ENCODE measurements at places on chromosomes 7 and 10. TPM values are rescaled to one million over a fixed set of nuclear protein-coding genes. Genes with fewer than 3 reads are reported as not detected.

GRCh38 chr7:106552645-106553445, 108.1 kb downstream of the CCDC71L start:
- no peak for DNase-seq

DNA sequence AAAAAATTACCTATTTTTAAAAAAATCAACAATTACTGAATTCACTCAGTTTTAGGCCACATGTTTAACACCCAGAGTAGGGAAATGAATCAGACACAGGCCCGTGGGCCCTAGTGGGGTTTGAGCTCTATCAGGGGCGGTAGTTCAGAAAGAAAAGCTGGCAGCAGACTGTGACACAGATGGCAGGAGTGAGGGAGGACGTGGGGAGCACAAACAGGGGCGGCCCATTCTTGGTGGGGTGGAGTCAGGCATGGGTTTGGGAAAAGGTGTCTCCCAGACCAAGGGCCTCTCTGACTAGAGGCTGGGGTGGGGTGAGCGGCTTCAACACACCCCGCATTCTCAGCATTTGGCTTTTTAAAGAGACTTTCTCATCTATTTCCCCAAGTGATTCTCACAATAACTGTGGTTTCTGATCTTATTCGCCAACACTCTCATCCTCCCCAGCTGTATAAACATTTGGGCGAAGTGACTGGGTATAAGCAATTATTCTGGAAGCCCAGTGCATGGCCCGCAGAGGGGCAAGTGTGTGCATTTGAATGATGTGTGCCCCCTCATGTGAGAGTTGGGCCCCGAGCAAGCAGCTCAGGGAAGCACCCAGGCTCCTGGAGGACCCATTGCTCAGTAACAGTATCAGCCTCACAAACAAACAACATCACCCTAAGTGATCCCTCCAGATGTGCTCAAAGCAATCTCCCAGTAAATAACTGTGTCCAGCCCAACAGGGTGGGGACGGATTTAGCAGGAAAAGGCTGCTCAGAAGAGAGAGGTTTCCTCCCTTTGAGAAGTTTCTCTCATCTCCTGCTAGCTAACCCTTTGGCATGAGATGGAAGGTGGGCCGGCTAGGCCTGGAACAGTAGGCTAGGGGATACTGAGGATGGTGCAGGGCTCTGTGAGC, 437.6 kb upstream of the ZMIZ1 start:
- no peak for DNase-seq

Gene CALHM1
- 0.08 TPM for polyA plus RNA-seq

GRCh38 chr7:36887233-36887632, 162.9 kb upstream of the AOAH start:
- no peak for DNase-seq

Gene TMEM229A
- not detected for polyA plus RNA-seq

GRCh38 chr7:85483177-85483576, 296.3 kb upstream of the SEMA3D start:
- no peak for DNase-seq

DNA sequence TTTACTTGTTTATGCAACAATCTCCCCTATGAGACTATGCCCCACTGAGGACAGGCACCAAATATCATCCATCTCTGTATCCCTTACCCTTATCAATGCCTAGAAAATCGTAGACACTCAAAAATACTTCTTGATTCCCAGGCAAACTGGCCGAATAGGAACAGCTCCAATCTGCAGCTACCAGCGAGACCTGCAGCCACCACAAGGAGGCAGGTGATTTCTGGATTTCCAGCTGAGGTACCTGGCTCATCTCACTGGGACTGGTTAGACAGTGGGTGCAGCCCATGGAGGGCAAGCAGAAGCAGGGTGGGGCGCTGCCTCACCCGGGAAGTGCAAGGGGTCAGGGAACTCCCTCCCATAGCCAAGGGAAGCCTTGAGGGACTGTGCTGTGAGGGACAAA, 10.8 kb upstream of the PPP1R3C start:
- no peak for DNase-seq

DNA sequence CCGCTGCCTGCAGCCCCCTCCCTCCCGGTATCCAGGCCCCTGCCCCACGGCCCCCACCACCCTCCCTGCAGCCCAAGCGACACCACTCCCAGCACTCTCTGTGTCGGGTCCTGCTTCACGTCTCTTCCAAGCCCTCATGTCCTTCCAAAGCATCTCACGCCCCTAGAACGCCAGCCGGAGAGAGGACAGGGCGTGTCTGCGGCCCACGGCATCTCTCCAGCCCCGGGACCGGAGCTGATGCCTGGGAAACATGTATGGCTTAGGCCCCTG, 51.1 kb upstream of the PDGFA start:
- no peak for DNase-seq

All from renal cortex interstitium (tissue), 15 donors.